Left kidney (tissue), 8 donors: ENCODE measurements at places on chromosomes 2 and 18.
A peak's percentile ranks its signal among the peaks of the same experiment; 100 is the strongest.

DNA sequence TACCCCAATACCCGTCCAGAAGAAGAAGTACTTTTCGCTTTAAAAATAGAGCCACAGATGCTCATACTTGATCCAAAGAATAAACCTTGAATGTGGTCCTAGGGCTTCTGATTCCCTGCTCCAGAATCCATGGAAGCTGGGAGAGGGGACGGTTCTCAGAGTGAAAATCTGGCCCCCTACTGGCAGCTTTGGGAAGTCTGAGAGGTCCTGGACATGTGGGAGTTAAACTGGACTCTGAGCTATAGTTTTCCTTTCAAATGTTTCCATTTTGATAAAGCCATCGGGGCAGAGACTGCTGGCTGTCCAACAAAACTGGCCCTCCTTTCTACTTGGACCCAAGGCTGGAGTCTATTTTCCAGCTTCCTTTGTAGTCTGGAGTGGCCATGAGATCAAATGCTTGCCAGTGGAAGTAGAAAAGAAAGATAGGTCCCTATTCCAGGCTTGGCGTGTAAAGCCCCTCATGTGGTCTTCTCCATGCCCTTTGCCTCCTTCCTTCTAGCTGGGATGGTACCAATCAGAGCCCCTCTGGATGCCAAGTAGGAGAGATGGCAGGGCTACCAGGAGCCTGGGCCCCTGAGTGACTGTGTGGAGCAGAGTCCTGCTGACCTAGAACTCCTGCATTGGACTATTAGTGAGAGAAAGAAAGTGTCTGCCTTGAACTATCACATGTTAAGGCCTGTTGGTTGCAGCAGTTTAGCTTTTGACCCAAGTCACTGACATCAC is 37.7 kb upstream of the TBC1D8 start:
- DNase-seq = no peak

GRCh38 chr2:70477441-70477844 is 76.2 kb downstream of the TGFA start:
- no peak for DNase-seq

DNA sequence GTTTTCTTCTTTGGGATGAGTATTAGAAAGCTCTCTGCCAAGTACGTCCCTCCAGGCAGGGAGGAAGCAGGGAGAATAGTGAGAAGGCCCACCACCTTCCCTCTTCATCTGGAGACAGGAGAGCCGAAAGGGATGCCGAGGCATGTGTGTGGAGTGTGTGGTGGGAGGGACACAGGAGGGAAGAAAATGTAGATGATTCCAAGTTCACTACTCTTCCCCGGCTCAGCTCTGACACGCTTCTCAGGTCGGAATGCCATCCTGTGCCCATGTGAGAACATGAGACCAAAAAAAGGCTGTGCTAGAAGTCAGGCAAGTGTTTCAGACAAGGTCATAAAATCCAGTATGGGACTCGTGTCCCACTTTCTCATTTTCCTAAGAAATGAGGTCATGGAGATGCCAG is 47.4 kb downstream of the GYPC start:
- DNase-seq = no peak

- no peak for DNase-seq
These were observed 53.3 kb downstream of the PIKFYVE start for GRCh38 chr2:208319391-208319790.

- no peak for DNase-seq
These were observed 164.0 kb downstream of the HDAC4 start for GRCh38 chr2:239236808-239237205.

DNA sequence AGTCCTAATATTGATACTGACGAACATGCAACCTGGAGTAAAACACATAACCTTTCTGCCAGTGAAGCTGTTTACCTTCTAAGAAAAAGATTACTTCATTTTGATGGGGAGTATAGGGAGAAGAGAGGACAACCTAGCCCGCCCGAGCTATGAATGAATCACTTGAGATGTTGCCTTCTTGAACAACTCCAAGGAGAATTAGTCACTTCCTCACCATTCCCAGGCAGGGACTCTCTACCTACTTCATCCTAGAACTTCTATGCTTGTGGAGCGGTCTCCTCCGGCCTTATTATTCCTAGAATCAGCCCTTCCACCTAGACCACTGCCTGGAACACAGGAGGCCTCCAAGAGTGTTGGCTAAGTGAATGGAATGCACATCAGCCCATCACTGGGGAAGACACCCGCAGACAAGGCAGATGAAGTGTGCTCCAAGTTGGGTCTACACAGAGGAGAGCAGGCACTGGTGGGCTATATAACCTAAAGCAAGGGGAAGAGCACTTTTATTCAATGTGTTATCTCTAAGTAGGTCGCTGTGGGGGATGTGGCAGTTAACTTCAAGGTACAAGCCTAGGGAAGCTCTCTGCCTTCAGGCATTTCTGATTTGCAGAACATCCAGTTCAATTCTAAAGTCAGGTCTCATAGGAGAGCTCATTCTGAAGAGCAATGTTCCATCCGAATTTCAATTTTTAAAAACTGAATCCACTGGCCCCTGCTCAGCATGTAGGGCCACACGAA is 57.4 kb downstream of the STK39 start:
- no peak for DNase-seq

DNA sequence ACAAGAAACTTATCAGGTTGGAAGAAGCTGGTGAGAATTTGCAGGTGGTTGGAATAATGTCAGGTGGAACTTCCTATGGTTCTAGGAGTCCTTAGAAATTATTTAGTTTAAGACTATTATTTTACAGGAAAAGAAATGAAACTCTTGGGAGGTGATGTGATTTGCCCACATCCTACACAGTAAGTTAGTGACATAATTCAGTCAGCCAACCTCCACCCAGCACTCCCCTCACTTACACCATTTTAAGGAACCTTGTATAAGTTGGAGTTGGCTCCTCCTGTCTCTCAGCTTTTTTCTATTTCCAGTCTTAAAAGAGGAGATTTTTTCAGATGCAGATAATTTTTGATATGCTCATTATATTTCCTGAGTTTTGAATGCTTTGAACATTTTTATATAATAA is 86.4 kb downstream of the SKA1 start:
- no peak for DNase-seq

- DNase-seq = no peak
These were observed 256.0 kb downstream of the AFF3 start for GRCh38 chr2:99886418-99886817.

DNA sequence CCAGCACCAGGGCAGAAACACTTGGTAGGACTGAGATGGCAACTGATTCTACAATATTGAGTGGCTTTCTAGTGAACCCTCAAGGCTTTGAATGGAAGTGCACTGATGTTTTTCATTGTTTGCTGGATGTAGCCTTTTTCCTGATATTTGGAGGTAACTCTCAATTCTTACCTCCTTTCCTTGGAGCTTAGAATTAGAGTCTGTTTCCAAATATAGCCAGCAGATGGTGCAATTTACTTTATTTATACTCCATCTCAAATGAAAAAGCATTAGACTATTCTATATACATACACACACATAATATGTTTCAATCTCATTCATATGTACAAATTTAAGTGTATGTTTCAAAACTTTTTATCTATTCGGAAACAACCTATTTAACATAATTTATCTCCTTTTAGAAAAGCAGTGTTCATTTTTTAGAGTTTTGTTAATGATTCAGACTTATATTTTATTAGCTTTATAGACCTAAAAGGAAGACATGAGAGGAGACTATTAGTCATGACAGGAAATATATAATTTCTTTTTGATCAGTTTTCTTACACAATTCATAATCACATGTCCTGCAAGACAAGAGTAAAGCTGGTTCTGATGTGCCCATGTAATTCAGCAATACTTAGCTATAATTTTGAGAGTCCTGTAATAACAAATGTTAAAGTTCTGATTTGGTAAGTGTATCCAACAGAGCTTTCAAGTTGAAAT is 124.8 kb downstream of the NUP35 start:
- DNase-seq = peak; percentile 36

GRCh38 chr2:216412022-216412999 is at the start of gene SMARCAL1:
SMARCAL1 (plus strand) TSS chr2:216412484; CDS start chr2:216414705, 2,221 bp downstream.
- peak; percentile 99 for DNase-seq

GRCh38 chr18:59906203-59906602 is 6.4 kb downstream of the PMAIP1 start:
- no peak for DNase-seq

DNA sequence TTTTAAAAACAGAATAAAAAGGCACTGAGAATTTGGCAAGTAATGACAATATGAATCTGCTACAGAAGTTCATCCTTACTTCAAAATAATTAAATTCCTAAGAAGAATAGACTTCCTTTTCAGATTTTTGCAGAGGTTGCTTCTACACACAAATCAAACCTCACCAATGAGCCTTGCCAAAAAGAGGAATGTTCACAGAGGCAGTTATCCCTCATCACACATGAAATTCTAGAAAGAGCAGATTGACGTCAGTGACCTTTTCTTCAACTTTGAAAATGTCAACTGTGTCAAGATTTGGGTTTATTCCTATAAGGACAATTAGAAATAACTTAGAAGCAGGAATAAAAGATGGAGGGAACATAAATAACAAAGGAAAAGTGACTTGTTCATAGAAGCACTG is 64.6 kb downstream of the MBD2 start:
- DNase-seq = no peak

DNA sequence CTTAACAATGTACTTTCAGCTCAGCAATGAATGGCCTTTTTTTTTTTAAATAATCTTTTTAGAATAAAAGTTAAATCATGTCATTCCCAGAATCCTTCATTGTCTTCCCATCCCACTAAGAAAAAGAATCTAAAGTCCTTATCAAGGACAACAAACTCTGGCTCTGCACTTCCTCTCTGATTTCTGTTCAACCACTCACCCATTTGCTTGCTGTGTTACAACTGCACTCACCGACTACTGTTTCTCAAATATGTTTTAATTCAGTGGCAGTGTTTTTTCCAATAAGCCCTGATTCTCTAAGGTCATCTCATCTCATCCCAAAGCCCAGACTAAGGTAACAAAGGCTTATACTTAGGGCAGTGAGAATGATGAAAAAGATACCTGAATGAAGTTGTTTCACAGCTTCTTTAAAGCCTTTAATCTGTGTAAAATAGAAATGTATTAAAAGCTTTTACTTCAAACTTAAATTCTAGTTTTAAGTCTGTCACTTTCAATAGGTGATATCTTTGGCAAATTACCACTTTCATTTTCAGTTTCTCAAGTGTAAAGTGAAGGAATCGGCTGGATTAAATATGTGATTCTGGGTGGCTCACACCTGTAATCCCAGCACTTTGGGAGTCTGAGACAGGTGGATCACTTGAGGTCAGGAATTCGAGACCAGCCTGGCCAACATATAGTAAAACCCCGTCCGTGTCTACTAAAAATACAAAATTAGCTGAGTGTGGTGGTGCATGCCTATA is 87.6 kb downstream of the RBBP8 start:
- DNase-seq = no peak

- no peak for DNase-seq
These were observed 114.8 kb downstream of the RDH14 start for GRCh38 chr2:18445433-18446320.

- no peak for DNase-seq
These were observed 77.5 kb upstream of the NFATC1 start for GRCh38 chr18:79318142-79318673.

- DNase-seq = no peak
These were observed 52.7 kb upstream of the FZD7 start for GRCh38 chr2:201980946-201981345.

- DNase-seq = no peak
These were observed 6.4 kb upstream of the PTPN4 start for GRCh38 chr2:119753041-119753929.
